ENCODE measurements at places on chromosomes 7 and 10. TPM values are rescaled to one million over a fixed set of nuclear protein-coding genes. Genes with fewer than 3 reads are reported as not detected.

Gene VSTM2A
- not detected for total RNA-seq

Gene FAM237B
- total RNA-seq, result not detected

Gene PHF14
- total RNA-seq, result 34.2 TPM

Gene FAM221A
- total RNA-seq, result 4.4 TPM

Gene ADGRA1
- not detected for total RNA-seq

Gene AQP1
- total RNA-seq, result 0.21 TPM

Gene GPR15LG
- total RNA-seq, result not detected

- DNase-seq, result no peak
These were observed 46.3 kb upstream of the TM9SF3 start for GRCh38 chr10:96632974-96633710.

GRCh38 chr7:50735333-50735732 lies 47.4 kb downstream of the GRB10 start:
- no peak for DNase-seq

- no peak for DNase-seq
These were observed 48.8 kb downstream of the SH3PXD2A start for GRCh38 chr10:103806395-103807187.

DNA sequence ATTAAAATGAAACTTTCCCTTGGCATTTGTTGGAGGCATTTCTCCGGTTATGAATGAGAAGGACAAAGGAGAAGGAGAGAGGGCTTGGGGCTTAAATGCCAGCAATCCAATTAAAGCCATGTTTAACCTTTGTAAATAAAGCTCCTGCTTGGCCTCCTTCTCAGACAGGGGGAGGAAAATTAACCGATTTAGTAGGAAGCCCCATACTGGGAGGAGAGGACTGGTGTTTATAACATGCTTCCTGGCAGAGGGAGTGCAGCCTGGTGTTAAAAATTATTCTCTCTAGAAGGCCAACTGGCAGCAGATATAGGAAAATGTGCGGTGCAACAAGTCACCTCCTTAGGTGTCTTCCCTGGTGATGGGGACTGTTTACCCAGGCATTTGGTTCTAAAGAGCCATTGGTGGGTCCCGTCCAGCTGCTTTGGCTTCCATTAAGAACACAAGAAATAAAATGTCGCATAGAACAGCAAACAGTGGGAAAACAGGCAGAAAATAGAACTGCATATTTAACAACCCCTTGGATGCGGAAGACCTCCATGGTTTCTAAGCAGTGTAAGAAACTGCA lies 846.5 kb downstream of the TYW1 start:
- DNase-seq, result no peak

- DNase-seq, result no peak
These were observed 120.0 kb downstream of the UBE2H start for GRCh38 chr7:129832701-129833227.

Measured in activated CD4-positive, alpha-beta T cell treated with anti-CD3 and anti-CD28 coated beads, Interleukin-2, amount 10 ng/mL, durations not matched to agents 7 days and 5 days (primary cell).